Fibroblast of skin of scalp (primary cell): ENCODE measurements at places on chromosomes 1 and 21.

DNA sequence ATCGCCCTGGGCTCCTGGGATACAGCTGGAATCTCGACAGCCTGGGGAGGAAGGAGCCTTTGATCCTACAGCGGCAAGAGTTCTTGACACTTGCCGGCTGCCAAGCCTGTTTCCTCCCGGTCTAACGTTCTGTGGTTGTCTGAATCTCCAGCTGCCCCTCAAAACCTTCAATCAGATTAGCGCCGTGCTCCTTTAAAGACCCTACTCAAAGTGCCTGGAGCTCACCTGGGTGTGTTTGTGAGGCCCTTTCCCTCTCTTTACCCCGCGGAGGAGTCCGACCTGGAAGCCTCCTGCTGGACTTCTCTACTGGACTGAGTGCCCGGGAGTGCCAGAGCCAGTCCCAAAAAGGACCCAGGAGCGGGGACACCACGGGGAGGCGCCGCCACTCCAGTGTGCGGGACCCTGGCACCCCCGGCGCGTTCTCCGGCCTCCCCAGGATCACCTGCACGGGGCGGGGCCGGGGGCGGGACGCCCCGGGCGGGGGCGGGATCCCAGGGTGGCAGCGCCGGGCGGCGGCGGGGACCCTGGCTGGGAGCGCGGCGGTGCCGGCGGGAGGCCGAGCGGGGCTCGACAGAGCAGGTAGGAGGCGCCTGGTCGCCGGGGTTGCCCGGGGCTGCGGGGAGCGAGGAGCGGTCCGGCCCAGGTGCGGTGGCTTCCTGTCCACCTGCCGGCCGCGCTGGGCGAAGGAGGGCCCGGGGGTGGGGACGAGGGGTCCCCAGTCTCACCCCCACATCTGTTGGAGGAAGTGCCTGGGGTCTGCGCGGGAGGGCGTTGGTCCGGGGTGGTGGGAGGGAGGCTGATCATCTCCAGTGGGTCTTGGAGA is at the start of gene NCMAP:
NCMAP (plus strand) TSS at position 497 of the 823 bp plus-strand sequence. CDS start 39,344 bp downstream, outside the sequence.
- no peak for DNase-seq

- peak; percentile 30 for DNase-seq
These were observed 7.0 kb downstream of the FBLIM1 start for GRCh38 chr1:15765495-15766194.

DNA sequence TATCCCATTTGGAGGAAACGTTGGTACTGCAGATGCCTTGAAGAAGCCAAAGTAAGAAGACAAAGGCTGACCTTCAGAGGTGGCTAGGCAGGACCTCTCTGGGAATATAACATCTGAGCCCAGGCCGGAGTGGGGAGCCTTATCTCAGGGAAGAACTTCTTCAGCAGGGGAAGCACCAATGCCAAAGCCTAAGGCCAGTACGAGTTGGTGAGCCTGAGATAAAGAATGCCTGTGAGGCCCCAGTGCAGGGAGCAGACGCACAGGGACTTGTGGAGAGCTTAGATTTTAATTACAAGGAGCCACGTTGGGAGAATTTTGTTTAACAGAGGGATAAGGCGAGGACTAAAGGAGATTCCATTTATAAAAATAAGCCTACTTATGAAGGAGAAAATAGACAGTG is 468.8 kb upstream of the RUNX1 start:
- DNase-seq, result no peak

- no peak for DNase-seq
These were observed 4.4 kb upstream of the NPL start for GRCh38 chr1:182785181-182785580.

DNA sequence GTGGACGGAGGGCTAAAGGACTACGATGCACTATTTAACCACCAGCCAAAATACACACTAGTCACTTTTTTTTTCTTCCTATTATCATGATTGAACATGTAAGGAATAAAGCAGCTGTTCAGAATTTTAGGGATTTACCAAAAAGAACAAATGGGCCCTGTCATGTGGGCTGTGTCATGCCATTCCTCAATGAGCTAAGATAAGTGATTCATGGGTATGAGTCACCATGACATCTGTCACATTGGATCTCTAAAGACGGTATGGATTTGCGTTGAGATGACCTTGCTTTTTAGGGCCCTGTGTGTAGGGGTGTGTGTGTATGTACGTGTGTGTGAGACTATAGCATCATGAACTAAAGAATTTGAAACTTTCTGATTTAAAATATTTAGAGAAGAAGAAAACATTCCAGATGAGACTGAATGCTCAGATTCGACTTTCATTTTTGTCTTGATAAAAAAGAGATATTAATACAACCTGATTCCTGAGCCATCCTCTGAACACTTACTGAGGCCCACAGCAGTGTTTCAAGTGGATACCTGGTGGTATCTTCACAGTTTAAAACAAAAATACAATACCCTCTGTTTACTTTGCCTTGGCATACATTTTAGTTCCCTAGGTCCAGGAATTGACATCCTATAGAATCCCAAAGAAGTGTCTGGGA is 246.1 kb upstream of the DUSP10 start:
- peak; percentile 86 for DNase-seq

DNA sequence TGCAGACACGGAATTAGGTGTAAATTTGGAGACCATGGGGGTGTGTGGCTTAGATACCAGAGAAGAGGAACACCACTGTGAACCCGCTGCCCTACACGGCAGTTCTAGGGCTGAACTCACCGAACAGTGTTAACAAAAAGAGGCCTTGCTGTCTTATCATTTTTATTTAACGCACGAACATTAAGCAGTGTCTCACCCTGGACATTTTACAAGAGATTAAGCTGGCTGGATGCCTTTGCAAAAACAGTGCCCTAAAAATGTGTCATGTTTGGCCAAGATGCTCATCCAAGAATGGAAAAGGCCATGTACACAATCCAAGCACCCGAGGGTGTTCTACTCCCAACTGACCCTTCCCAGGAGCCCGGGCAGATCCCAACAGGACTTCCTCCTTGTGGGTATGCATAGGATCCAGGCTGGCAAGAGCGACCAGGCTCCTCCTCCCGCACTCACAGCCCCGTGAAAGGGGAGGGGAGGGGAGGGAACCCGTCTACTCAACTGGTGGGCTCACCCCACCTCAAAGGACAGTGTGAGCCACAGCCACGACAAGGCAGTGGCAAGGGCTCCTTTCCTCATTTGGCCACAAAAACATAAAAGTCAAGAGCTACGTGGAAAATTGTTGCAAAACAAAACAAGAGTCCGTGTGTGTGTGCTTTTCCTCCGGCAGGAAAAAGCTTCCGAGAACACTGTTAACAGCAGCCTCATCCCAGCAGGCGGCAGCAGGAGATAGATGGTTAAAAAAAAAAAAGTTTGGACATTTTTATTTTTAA is 20.3 kb downstream of the C2CD2 start:
- peak; percentile 49 for DNase-seq

- no peak for DNase-seq
These were observed 394.9 kb downstream of the HHAT start for GRCh38 chr1:210723646-210724045.

GRCh38 chr21:41948078-41948895 is 5.5 kb downstream of the C2CD2 start:
- no peak for DNase-seq

GRCh38 chr1:6347641-6348487 is 45.7 kb downstream of the ACOT7 start:
- DNase-seq, result peak; percentile 23

- DNase-seq, result no peak
These were observed 72.2 kb upstream of the LYST start for GRCh38 chr1:235938709-235939479.

- peak; percentile 94 for DNase-seq
These were observed 21.4 kb downstream of the CNIH3 start for GRCh38 chr1:224637515-224637914.

DNA sequence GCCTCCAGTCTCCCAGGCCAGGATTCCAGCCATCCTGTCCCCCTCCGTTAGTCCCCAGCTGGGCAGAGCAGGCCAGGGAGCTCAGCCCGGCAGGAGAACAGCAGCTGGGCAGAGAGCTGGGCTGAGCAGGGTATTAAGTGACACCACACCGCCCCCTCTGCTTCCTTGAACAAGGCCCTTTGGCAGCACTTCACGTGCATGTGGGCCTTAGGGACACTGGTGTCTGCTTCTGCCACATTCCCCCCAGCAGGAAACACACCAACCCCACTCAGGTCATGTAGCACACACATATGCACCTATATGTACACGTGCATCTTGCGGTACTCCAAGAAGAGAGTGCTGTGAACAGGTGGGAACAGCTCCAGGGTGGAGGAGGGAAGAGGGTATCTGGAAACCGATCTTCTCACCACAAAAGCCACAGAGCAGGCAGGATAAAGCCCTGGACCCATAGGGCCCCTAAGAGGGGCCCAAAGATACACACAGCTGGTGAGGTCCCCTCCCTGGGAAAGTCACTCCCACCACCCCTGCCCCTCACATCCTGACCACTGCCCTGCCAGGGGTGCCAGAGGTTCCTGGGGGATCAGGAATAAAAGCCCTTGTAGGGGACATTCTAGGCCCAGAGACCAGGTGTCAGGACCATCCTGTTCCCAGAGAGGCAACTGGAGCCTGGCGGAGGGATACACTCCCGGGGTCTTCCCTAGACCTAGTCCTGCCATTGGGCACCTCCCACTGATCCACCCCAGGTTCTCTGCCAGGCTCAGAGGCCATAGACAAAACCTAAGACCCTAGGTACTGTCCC is 4.5 kb downstream of the EPHA2 start:
- peak; percentile 49 for DNase-seq

DNA sequence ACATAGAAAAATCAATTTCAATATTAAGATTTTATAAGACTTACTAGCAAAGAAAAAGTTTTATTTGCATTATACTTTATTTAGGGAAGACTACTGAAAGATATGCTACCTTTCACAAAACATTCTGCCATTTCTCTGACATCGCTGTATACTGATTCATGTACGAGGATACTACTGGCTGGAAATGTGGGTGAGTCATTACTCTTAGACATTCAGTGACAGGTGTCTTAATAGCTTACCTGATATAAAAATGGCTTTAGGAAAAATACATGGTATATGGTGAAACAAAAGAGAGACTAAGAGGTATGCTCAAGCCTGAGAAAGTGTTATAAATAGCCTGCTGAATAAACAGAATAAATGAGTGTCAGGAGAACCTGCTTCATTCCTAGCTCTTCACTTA is 73.0 kb upstream of the EXO1 start:
- no peak for DNase-seq

GRCh38 chr1:1938276-1938573 is 19.1 kb upstream of the TMEM52 start:
- no peak for DNase-seq

- no peak for DNase-seq
These were observed 26.5 kb downstream of the LRRN2 start for GRCh38 chr1:204659056-204659455.

GRCh38 chr1:39852876-39853275 is 30.4 kb downstream of the TRIT1 start:
- no peak for DNase-seq

DNA sequence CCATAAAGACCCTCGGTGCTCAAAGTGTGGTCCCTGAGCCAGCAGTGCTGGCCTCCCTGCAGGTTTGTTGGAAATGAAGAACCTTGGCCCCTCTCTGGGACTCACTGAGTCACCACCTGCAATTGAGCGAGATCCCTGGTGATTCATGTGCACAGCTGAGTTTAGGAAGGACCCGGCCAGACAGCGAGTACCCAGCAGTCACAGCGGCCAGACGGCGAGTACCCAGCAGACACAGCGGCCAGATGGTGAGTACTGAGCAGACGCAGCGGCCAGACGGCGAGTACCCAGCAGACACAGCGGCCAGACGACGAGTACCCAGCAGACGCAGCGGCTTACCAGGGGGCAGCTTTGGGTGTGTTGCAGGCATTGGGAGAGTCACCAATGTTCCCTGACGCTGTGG is 123.8 kb downstream of the PRDM16 start:
- DNase-seq, result no peak

DNA sequence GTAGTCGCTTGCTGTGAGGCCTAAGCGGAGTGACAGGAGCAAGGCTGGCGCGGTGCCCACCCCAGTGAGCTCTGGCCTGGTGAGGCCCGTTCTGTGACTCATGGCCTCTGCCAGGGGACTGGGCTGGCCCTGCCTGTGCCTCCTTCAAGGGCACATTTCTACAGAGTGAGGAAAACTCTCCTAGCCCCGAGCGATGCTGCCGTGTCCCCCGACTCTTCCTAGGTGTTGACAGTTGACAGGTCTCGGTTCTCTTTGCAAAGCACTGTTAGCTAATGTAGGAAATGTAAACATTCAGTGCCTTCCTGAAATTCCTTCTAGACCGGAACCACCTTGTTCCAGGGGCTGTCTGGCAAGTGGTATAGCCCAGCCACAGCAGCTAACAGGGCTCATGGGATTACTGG is 43.9 kb downstream of the ABCG1 start:
- DNase-seq, result peak; percentile 8

GRCh38 chr1:29222686-29223085 is 8.0 kb downstream of the MECR start:
- DNase-seq, result no peak

- peak; percentile 74 for DNase-seq
These were observed 5.4 kb upstream of the NTNG1 start for GRCh38 chr1:107135463-107135862.

DNA sequence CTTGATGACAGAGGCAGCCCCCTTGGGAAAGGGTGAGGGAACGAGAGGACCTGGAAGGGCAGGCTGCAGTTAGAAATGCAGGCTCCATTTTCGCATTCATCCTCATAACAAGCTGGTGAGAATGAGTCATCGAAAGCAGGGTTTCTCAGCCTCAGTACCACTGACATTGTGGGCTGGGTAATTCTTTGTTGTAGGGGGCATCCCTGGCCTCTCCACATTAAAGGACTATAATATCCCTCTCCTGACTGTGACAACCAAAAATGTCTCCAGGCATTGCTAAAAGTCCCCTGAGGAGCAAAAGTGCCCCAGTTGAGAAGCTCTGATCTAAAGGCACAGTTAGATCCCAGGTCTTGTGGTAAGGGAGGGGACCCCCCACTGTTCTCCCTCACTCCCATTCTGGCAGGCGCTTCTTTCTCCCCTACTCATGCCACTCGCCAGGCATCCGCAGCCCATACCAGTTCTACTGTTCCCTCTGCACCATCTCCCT is 20.4 kb downstream of the KCNN3 start:
- peak; percentile 25 for DNase-seq

DNA sequence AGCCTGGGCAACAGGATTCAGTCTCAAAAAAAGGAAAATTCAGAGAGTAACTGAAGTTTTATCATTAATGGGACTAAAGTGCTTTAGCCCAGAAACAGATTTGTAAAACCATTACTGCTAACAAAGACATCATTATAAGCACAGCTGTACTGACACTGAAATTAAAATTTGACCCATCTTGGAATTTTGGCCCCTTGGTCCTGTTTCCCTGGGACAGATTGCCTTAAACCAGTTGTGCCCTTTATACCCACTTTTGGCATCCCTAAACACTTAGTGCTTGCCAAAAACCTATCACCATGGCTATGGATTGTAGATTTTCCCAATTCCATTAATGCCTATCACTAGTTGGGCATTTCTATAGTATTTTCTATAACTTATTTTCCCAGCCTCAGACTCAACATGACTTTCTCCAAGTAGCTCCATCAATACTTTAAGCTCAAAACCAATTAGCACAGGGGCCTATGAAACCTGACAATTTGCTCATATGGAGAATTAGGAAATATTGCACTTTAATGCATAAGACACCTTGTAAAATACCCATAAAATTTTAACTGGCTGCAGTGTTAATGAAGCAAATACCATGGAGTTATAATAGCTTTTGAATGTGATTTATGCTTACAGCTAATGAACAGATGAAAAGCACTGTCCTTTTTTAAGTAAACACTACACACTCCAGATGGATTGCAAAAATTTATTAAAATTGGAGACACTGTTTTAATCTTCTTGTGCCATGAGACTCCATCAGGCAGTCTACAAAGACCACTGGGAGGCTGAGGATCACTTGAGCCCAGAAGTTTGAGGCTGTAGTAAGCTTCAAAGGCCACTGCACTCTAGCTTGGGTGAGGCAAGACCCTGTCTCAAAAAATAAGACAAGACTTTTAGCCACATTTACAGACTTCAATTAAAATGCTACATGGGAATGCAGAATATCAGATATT is 4.3 kb downstream of the GAS5 start:
- DNase-seq, result no peak

GRCh38 chr1:187027253-187027652 is 198.5 kb downstream of the PLA2G4A start:
- DNase-seq, result no peak
